ENCODE measurements at places on chromosomes 6 and 20.

DNA sequence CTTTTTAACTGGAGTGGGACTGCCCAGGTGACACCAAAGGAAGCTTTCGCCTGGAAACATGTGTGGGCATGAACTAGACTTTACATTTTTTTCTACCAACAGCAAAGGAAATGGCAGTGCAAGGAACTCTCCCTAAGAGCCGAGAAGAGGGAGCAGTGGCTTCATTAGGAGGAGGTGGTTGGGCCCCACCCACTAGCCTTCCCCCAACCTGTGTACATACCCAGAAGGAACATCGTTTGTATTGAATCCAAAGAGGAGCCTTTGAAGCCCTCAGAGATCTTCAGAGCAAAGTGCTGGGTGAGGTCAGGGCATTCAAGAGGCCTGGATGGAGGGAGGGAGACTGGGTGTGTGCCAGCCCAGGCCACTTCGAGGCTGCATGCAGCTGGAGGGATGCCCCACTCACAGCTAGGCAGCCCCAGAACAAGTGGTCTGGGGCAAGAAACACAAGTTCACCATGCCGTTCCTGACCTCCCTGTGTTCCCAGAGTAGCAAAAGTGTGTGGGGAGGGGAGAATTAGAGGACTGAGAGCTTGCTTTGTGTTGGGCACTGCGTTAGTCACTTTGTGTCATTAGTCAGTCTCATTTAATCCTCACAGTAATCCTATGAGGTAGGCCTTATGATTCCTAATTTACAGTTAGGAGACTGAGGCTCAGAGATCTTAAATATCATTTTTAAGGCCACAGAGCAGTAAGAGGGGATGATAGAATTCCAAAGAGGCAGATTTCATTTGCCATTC is 191.6 kb upstream of the SUPT3H start:
- no peak for DNase-seq

GRCh38 chr20:38757145-38757775 is 9.0 kb downstream of the ACTR5 start:
- DNase-seq = no peak

GRCh38 chr6:117432273-117432672 is 6.5 kb upstream of the ROS1 start:
- no peak for DNase-seq

GRCh38 chr6:63802606-63803206 is 167.1 kb downstream of the PHF3 start:
- no peak for DNase-seq

- no peak for DNase-seq
Observed at GRCh38 chr6:86937219-86938079, at the start of gene HTR1E. Gene HTR1E (plus strand): TSS chr6:86937528. CDS start chr6:87015335, 77,807 bp downstream.

DNA sequence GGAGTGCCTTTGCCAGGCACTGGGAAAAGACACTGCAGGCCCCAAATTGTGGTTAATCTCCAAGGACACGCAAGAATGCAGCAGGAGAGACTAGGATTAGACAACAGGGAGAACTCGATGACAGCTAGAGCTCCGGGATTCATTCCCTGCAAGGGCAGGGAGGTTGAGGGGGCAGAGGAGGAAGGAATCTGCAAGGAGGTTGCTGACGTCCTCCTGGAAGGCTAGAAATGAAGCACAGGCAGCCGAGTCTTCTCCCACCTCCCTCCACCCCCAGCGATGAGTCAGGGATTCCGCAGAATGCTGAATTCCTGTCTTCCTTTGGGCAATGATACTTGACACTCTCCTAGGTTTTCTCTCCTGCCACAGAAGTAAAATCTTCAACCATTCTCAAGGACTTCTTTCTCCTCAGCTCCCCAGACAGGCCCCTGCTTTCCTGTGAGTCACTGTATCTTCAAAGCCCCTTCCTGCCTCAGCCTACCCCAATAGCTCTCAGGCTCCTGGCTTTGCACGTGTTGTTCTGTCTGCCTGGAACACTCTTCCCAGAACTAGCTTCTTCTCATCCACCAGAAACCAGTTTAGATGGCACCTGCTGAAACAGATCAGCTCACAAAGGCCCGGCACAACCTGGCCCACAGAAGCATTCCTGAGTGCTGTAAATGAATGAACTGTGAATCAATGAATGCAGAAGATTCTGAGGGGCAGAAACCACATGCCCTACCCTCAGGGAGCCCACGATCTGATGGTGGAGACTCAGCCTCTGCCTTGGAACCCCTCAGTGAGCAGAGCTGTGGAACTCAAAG is 85.6 kb downstream of the MRPL14 start:
- no peak for DNase-seq

- DNase-seq = no peak
Observed at GRCh38 chr6:89199579-89199978, 17.6 kb downstream of the GABRR1 start.

DNA sequence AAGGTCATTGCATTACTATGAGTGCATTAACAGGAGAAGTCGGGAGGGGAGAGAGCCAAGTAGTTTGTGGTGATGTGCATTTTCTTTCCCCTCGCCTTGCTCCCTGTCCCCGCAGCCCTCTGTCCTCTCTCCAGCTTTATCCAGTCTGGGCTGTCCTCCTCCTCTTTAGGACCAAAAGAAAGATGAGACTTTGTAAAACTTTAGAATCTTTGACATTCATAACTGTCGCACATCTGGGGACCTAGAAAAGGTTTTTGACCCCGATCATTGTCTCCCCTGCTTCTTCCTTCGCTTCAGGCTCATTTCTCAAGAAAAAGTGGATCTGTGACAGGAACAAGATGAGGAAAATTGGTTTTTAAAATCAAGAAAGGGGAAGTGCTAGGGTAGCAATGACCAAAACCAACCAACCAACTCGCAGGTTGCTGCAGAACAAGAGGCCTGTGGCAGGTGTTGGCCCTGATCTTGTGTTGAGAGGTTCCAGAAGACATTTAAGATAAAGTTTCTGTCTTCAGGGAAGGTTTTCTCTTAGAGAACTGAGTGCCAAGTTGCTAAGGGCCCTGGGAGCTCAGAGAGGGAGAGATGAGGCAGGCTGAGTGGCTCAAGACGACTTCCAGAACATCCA is 17.6 kb downstream of the SYTL3 start:
- DNase-seq = no peak

- no peak for DNase-seq
Observed at GRCh38 chr6:150228072-150228733, 85.4 kb downstream of the PPP1R14C start.

DNA sequence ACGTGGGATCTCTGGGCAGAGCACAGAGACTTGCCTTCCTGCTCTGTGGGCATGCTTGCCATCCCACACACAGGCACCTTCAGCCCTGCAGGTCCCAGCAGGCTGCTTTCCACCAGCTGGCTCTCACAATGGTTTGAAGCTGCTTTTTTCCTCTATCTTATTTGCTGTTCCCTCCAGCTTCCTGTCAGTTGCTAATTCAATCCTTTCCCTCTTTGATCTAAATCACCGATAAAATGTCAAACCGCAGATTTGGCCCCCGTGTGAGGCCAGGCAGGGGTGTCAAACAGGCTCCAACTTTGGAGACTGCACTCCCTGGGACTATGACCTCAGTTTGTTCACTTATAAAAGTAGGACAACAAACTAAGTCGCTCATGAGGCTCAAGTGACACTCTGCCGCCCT is 40.6 kb upstream of the PCMTD2 start:
- no peak for DNase-seq

GRCh38 chr6:123895346-123895745 is 91.7 kb downstream of the NKAIN2 start:
- DNase-seq = no peak

DNA sequence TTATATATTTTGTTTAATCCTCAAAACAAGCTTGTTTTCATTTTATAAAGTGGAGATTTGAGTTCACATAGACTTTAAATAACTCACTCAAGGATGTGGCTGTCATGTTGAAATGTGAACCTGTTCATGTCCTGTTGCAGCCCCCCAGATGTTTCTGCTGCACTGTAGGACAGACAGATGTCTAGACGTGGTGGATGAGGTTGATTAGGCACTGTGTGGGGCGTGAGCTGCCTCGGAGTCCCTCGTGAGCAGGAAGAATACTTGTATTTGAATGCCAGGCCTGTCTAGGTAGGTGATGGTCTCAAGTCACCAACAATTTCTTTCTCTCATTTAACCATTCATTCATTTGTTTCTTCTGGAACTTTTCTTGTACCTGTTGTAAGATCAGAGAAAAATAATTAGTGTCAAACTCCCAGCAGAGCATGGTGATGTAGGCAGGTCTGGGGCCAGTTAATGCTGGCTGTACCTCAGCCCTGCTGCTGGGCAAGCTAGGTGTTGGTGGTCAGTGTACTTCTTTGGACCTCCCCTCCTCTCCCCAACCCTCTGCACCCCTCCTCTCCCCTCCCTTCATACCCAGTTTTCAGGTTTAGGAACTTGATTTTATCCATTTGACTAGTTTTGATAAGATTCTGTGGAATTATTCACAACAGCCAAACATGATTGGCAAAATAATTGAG is 34.0 kb downstream of the AFDN start:
- DNase-seq = no peak

DNA sequence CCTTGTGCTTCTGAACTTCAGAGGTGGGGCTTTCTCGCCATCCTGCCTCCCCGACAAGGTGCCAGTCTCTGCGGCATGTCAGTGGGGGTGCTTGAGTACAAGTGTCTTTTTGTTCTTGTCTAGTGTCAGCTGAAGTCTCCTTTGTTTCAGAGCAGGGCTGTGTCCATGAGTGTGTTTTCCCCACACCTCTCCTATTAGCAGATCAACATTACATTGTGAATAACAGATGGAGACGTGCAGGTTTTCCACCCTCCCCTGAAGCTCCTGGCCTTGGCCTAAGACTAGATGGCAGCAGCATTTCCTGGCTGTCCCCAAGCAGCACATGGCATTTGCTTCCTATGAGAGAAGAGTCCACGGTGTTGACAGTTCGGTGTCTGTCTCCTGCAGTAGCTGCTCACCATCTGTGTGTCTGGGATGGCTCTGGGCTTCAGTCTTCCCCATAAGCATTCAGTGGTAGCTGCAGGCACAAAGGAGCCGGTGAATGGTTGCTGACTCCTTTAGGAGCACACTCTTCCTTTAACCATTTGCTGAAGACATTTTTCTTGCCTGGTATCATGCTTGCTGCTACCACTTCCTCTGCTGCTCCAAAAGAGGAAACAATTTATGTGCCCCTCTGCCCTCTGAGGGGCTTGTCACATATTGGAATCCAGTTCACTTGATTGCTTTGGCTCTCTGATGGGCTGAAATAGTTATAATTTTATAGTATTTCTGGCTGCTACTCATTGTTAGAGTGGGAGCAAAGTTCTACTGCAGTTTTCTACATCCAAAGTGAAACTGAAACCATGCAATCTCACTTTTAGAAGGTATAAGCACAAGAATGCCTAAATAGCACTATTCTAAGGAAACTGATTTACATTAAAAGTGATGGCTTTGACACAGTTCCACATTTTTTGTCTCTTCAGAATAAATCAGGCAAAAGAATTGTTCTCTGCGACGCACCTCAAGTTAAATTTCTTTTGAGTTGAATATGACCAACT is 913.0 kb downstream of the C6orf118 start:
- DNase-seq = no peak

DNA sequence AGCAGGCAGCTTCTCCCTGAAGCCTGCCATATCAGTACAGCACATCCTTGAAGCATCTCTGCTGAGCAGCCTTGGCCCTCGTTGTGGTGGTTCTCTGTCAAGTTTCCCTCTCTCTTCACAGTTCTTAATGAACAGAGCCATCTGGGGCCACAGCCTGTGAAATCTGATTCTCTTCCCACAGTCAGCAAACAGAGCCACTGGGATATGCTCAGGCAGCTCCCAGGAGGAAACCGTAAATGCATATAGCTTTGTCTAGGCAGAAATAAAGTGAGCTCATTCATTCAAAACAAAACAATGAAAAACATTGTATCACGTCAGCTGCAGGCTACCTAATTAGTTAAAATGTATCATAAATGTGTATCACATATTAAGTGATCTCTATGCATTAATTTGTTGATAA is 80.3 kb downstream of the TBC1D7 start:
- DNase-seq = no peak

DNA sequence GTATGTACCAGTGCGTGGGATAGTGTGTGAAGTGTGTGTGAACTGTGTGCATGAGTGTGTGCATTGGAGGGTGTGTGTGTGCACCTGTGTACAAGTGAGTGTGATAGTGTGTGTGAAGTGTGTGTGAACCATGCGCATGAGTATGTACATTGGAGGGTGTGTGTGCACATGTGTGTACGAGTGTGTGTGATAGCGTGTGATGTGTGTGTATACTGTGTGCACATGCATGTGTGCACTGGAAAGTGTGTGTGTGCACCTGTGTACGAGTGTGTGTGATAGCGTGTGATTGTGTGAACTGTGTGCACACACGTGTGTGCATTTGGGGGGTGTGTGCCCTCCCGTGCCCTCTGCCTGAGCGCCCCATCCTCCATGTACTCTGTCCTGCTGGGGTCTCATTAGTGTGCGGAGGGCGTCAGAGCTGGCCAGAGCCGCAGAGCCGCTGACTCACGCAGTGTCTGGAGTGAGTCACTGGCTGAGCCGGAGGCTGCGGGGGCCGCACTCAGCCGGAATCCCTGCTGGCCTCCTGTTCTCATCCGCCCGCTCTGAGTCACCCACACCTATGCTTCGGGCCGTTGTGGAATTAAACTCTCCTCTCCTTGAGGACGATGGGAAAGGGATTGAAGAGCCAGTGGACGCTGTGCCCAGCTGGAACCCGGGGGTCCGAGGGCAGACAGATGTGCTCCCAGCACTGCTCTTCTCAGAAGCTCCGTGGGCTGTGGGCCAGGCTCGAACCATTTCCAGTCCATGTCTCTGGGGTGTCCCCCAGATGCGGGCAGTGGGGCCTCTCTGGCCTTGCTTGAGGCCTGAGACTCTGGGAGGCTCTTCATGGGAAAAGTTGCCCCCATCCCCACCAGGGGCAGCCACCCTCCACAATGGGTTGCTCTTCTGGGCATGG is 27.3 kb upstream of the STX16 start:
- DNase-seq = no peak

- DNase-seq = no peak
Observed at GRCh38 chr20:52004018-52004417, 187.6 kb downstream of the ZFP64 start.

GRCh38 chr6:23559587-23560343 is 566.2 kb upstream of the NRSN1 start:
- DNase-seq = no peak

- DNase-seq = no peak
Observed at GRCh38 chr6:5179917-5180316, 80.8 kb downstream of the LYRM4 start.

- no peak for DNase-seq
Observed at GRCh38 chr6:107668743-107669474, 155.2 kb downstream of the SCML4 start.

DNA sequence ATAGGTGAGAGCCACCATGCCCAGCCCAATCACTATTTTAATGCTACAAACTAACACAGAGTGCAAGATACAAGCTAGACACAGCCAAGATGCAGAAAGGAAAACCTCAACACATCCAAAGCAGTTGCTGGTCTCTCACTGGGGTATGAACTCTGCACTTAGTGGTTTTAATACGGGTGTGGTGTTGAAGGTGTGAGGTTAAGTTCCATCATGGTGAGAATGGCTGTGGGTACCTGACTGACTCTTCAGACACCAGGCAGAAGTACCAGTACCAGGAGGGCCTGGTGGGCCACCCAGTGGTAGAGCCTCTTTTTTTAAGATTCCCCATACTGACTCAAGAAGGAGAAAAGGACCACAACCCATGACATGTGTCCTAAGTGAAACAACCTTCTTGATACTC is 13.0 kb downstream of the GNAS-AS1 start:
- DNase-seq = no peak

GRCh38 chr20:23519556-23519955 is 28.6 kb downstream of the CST8 start:
- DNase-seq = no peak

Measured in CD4-positive, alpha-beta T cell treated with Interleukin-17A for 1 hour (primary cell).